ENCODE measurements at places on chromosomes 2 and 18. TPM values are rescaled to one million over a fixed set of nuclear protein-coding genes. Genes with fewer than 3 reads are reported as not detected.

DNA sequence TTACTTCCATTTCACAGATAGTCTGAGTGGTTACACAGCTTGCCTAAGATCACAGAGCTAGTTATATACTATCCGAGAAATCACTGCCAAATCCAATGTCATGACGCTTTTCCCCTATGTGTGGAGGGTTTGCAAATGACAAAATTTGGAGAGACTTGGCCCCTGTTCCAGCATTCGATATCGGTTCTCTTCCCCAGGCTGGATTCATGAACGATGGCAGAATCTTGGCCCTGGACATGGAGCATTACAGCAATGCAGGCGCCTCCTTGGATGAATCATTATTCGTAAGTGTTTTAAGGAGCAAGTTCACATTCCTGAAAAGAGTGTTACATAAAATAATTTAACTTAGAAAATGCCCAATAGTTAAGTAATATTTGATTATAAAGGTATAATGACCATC, 55.1 kb downstream of the AOX1 start:
- no peaks in the 10 kb centered on the region for H3K4me1 ChIP-seq
- no peak for DNase-seq
- peaks cover 8% of the 10 kb centered on the region for H3K36me3 ChIP-seq
- H3K4me3 ChIP-seq, result no peak overlapping the region
- no peak overlapping the region for H3K27ac ChIP-seq

GRCh38 chr2:178385595-178386148, 65.3 kb downstream of the PRKRA start:
- no peak for DNase-seq
- no peaks in the 10 kb centered on the region for H3K36me3 ChIP-seq
- no peak overlapping the region for H3K4me3 ChIP-seq
- H3K27me3 ChIP-seq, result no peaks in the 10 kb centered on the region
- no peak overlapping the region for H3K27ac ChIP-seq

GRCh38 chr2:64763126-64763525, 109.4 kb upstream of the SERTAD2 start:
- DNase-seq, result no peak
- H3K36me3 ChIP-seq, result no peaks in the 10 kb centered on the region
- peaks cover 4% of the 10 kb centered on the region for H3K4me1 ChIP-seq
- no peaks in the 10 kb centered on the region for H3K27me3 ChIP-seq
- no peak overlapping the region for H3K4me3 ChIP-seq
- no peak overlapping the region for H3K27ac ChIP-seq

CYP27C1 gene
- not detected for total RNA-seq

GRCh38 chr2:157898591-157898996, 22.5 kb upstream of the ACVR1 start:
- no peak for DNase-seq
- no peak overlapping the region for H3K27ac ChIP-seq
- H3K4me1 ChIP-seq, result peaks cover 2% of the 10 kb centered on the region
- no peak overlapping the region for H3K4me3 ChIP-seq
- H3K36me3 ChIP-seq, result no peaks in the 10 kb centered on the region

- no peaks in the 10 kb centered on the region for H3K4me1 ChIP-seq
- H3K27ac ChIP-seq, result no peak overlapping the region
- H3K4me3 ChIP-seq, result no peak overlapping the region
- no peak for DNase-seq
Observed at GRCh38 chr18:32509111-32509510, 38.4 kb upstream of the GAREM1 start.

PSD4 gene
- total RNA-seq, result 16.9 TPM

ZBTB14 gene
- 6.1 TPM for total RNA-seq

DNA sequence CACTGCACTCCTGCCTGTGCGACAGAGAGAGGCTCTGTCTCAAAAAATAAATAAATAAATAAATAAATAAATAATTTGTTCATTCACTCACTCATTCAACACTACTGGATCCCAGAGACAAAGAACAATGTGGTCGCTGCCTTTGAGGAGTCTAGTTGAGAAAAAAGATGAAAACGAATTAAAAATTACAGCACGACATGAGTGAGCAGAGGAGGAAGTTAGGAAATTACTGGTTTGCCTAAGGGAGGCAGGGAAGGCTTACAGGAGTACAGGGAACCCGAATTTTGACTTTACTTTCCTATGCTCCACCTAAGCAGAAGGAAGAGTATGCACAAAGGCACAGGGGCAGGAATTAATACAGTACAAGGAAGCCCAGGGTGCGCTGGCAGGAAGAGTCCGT, 4.2 kb upstream of the KCMF1 start:
- DNase-seq, result no peak
- peaks cover 13% of the 10 kb centered on the region for H3K4me1 ChIP-seq
- H3K27me3 ChIP-seq, result no peaks in the 10 kb centered on the region
- H3K4me3 ChIP-seq, result no peak overlapping the region
- H3K27ac ChIP-seq, result no peak overlapping the region

SPEG gene
- 455 TPM for total RNA-seq

GRCh38 chr18:9055185-9055584, 47.3 kb upstream of the NDUFV2 start:
- H3K27ac ChIP-seq, result peak overlapping the region; percentile 58
- no peak overlapping the region for H3K4me3 ChIP-seq
- H3K36me3 ChIP-seq, result no peaks in the 10 kb centered on the region
- H3K27me3 ChIP-seq, result no peaks in the 10 kb centered on the region
- DNase-seq, result no peak

DNA sequence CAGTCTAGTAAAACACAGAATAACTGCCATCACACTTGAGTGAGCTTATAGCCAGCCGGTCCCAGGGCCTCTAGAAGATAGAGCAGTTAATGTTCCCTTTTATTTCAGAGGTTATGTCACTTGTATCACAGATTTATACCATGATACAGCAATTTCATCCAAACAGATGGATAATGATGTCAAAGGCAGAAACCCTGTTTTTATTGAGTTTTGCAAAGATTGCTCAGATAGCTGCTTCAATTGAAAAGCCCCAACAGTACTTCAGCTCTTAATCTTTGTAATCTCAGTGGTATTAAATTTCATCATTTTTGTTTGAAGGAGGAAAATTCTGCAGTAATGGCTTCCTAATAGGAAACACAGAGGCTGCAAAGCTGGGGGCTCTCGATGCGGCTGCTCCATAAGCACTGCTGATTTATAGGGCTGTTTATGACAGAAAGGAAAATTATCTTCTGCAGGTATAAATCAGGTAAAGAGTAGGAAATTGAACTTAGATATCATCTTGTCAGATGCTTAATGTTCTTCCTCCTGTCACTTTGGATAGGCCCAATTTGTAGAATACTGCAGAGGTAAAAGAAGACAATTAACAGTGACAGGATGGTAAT, 112.3 kb downstream of the LNPK start:
- H3K4me3 ChIP-seq, result no peak overlapping the region
- no peaks in the 10 kb centered on the region for H3K36me3 ChIP-seq
- no peak for DNase-seq
- H3K27me3 ChIP-seq, result no peaks in the 10 kb centered on the region
- H3K27ac ChIP-seq, result no peak overlapping the region
